GM23248 (cell line): ENCODE measurements at places on chromosomes 12 and 14. TPM values are rescaled to one million over a fixed set of nuclear protein-coding genes. Genes with fewer than 3 reads are reported as not detected.

DNA sequence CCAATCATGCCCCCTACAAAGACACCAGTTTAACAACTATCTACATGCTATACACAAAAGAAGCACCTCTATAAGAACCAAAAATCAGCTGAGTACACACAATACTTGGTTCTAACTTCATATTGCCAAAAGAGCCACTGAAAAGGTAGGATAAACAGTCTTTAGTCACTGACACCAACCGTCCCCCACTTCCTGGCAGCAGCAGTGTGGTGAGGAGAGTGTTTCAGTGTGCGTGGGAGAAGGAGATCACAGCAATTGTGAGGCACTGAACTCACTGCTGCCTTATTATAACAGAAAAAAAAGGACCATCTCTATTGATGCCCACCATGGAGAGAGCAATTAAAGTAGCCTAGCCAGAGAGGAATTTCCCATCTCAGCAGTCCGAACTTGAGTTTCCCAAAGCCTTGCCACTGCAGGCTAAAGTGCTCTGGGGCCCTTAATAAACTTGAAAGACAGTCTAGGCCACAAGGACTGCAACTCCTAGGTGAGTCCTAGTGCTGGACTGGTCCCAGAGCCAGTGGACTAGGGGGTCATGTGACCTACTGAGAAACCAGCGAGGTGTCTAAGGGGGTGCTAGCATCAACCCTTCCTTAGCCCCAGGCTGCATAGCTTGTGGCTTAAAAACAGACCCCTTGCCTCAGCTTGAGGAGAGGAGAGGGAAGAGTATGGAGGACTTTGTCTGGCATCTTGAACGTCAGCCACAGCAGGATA lies 37.1 kb upstream of the LMNTD1 start:
- peaks cover 15% of the 10 kb centered on the region for H3K4me1 ChIP-seq
- no peak overlapping the region for H3K27ac ChIP-seq
- H3K36me3 ChIP-seq, result no peaks in the 10 kb centered on the region
- no peak overlapping the region for H3K4me3 ChIP-seq

DNA sequence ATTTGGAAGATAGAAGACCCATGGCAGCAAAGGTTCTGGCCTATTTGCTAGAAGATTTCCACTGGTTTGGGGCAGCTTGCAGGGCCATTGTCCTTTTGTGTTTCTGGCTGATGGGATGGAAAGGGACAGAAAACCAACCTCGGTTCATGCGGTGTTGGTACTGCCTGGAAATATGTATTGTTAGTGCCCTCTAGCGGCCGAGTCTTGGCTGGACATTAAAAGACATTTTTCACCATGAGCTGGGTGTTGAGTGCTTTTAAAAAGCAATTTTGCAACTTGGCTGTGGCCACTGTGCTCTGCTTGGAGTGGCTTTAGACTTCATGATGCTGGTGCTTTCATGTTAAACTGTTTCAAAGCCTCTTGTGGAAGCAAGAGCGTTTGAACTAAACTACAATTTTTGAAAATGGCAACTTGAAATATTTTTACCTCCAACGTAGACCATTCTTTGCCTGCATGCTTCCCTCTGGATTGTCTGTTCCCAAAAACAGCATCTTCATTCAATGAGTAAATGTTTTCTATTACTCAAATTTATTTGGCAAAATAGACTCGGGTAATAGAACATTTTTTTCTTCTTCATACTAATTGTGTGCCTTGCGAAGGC lies 102.7 kb upstream of the TBX5 start:
- H3K4me1 ChIP-seq, result no peaks in the 10 kb centered on the region
- no peak overlapping the region for H3K4me3 ChIP-seq
- H3K36me3 ChIP-seq, result no peaks in the 10 kb centered on the region
- peaks cover 37% of the 10 kb centered on the region for H3K27me3 ChIP-seq
- DNase-seq, result peak; percentile 83

DNA sequence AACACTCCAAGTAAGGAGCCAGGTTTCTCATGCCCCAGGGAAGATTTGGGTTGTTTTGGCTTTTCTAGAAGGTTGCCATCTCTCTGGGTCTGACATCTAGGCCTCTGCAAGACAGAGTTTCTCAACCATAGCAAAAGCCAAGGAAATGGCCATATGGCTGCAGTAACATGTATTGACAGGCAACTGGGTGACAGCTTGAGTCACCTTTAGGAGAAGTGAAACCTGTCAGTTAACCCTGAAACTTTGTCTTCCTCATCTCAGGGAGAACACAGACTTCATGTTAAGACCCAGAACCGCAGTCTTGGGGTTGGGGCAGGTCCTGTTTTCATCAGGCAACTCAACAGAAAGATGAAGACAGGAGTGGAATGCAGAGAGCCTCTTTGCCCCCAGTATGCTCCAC lies 46.0 kb upstream of the PLBD1 start:
- H3K4me1 ChIP-seq, result no peaks in the 10 kb centered on the region
- peaks cover 3% of the 10 kb centered on the region; the same call in 1 of the 2 replicates for H3K27me3 ChIP-seq
- no peak for DNase-seq

- H3K4me3 ChIP-seq, result no peak overlapping the region
- no peaks in the 10 kb centered on the region for H3K27me3 ChIP-seq
- no peaks in the 10 kb centered on the region for H3K4me1 ChIP-seq
- H3K36me3 ChIP-seq, result no peaks in the 10 kb centered on the region
- no peak overlapping the region for H3K27ac ChIP-seq
- peak; percentile 18 for DNase-seq
These were observed 164.1 kb downstream of the ITPR2 start for GRCh38 chr12:26668847-26669246.

The OR4N5 gene
- total RNA-seq, result not detected in 2 replicates

The STAC3 gene
- 0.32 and 1.3 TPM in 2 replicates for total RNA-seq

The KRT77 gene
- not detected in 2 replicates for total RNA-seq

The CD27 gene
- total RNA-seq, result not detected in 2 replicates

The BIN2 gene
- total RNA-seq, result not detected in 2 replicates

The PYGL gene
- 42.6 and 52.6 TPM in 2 replicates for total RNA-seq
